Fibroblast of skin of right biceps (primary cell): ENCODE measurements at places on chromosomes 16 and 17.

- DNase-seq: peak; percentile 91
These were observed 31.1 kb downstream of the PPM1E start for GRCh38 chr17:58786586-58787295.

- no peak for DNase-seq
These were observed 281.4 kb downstream of the BCAS3 start for GRCh38 chr17:60959011-60959410.

DNA sequence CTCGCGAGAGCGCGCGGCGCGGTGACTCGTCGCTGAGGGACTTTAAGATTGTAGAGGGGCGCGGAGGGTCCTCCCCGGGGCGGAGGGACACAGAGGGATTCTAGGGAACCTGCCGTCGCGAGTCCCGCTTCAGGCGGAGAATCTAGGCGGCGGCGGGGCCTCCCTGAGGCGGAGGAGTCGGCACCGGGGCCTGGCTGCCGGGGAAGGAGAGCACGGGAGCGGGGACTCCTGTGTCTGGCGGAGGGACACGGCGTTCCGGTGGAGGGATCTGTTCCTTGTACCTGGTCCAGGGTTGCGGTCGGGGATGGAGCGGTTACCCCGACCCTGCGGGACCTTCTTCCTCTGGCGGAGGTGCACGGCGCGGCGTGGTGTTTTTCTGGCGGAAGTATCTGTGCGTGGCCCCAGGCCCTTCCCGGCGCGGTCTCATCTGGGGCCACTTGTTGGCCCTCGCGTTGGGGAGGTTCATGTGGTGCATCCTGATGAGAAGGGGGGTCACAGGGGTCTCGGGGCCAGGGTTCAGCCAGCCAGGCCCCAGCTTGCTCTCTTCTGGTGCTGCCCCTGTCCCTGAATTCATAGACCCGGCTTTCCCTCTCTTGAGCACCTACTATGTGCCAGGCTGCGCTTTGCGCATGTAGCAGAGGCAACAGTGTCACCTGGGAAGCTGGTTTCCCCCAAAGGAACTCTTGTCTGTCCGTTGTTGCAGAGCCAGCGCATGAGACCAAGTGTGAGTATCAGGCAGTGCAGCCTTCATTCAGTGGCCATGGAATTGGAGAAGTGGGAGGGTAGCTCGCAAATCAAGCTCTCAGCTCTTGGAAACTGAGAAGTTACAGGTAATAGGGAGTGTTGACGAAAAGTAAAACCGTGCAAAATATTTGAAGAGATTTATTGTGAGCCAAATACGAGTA lies 563 bp upstream of the ZKSCAN2 start:
- peak; percentile 92 for DNase-seq

- no peak for DNase-seq
These were observed 244.8 kb downstream of the NTN1 start for GRCh38 chr17:9266031-9266680.

- DNase-seq: no peak
These were observed 5.9 kb downstream of the FAHD1 start for GRCh38 chr16:1832838-1833454.

- DNase-seq: no peak
These were observed 24.8 kb downstream of the SLFN12 start for GRCh38 chr17:35407531-35407930.

DNA sequence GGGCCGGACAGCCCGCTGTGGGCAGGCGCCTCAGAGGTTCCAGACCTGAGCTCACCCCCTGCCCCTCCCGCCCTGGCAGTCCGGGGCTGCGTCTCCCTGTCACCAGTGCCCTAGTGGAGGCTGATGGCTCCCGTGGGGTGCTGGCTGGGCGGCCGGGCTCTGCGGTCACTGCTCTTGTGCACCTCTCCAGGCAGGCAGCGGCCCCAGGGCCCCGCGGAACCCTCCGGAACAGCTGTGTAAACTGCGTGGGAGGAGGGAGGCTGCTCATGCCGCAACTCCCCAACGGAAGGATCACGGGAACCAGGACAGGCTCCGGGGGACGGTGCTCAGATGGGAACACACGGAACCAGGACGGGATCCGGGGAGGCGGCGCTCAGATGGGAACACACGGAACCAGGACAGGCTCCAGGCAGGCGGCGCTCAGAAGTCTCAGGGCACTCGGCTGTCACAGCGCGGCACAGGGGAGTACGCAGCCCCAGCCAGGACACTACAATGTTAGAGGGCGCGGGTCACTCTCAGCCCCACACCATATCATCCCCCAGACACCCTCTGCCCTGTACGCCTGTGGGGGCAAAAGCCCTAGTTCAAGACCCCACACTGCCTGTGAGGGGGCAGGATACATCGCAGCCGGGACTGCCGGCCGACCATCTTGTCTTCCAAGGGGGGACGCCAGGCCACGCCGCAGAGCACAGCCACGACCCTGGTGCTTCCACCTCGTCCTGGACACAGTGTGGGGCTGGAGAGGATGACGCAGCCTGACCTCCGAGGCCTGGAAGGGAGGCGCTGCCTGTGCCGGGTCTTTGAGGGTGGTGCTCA lies 74.0 kb upstream of the GNG13 start:
- no peak for DNase-seq

DNA sequence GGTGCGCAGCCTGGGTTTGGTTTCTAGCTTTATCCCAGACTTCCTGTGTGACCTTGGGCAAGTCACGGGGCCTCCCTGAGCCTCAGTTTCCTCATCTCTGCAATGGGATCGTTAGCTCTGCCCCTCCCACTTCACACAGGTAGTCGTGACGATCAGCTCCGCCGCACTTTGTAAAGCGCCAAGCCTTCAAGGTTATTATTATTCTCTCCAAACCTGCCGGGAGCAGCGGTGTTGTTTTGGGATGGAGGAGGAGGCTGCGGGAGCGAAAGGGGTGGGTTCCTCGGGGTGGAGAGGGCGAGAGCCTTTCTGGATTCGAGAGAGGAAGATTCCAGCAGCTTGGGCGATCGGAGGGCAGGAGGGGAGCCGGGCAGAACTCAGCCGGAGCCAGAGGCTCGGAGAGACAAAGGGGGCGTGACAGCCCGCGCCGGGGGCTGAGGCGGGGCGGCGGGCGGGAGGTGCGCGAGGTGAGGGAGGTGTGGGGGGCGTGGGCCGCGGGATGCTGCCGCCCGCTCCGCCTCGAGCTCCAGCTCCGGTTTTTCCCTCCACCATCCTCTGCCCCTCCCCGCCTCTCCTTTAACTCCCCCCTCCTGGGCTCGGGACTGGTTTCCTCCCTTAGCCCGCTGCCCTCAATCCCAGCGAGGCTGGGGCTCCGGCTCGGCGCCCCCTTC lies at the start of gene EFNB3:
TSS of gene EFNB3 (plus strand) at position 602 of the 668 bp plus-strand sequence. CDS start 397 bp downstream, outside the sequence.
- DNase-seq: peak; percentile 63

DNA sequence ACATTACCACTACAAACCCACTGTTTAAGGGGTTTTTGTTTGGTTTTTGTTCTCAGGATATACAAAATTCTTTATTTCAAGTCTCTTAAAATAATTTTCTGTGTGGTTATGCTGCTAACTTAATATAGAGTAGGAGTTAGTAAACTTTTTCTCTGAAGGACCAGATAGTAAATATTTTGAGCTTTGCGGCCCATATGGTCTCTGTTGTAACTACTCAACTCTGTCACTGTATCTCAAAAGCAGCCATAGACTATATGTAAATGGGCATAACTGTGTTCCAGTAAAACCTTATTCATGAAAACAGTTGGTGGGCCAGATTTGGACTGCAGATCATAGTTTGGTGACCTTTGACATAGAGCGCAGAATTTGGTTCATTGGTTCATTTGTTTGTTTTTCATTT lies 7.2 kb downstream of the TANGO6 start:
- DNase-seq: no peak

- no peak for DNase-seq
These were observed 19.5 kb upstream of the RNF43 start for GRCh38 chr17:58436805-58437239.

- no peak for DNase-seq
These were observed 143.4 kb upstream of the CDC42EP4 start for GRCh38 chr17:73455050-73455687.

- no peak for DNase-seq
These were observed 12.3 kb upstream of the ABCC12 start for GRCh38 chr16:48168075-48168474.

DNA sequence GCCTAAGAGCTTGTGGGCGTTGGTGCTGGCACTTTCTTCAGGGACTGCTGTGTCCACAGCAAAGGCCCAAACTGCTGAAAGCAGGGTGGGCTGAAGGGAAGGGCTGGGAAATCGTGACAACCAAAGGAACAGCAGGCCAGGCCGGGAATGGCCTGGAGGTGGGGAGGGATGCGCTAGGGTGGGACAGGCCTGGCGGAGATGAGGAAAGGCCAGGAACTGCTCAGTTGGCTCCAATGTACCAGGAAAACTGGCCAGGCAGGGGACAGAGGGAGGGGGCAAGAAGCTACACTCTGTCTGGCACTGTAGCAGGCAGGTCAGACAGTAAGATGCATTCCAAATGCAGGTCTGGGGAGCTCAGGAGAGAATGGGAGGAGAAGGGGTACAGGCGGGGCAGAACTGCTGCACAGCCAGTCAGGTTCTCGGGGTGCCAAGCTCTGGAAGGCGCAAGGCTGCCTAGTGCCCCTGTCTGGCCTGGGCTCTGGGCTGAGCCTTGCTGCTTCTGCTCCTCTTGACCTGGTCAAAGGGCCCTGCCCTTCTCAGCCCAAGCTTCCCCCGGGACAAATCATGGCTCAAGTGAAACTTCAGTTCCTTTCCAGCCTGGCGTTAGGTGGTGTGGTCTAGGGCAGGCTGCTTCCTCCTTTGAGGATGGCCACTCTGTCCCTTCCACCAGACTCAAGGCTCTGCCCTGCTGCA lies 7.3 kb downstream of the PNMT start:
- no peak for DNase-seq

DNA sequence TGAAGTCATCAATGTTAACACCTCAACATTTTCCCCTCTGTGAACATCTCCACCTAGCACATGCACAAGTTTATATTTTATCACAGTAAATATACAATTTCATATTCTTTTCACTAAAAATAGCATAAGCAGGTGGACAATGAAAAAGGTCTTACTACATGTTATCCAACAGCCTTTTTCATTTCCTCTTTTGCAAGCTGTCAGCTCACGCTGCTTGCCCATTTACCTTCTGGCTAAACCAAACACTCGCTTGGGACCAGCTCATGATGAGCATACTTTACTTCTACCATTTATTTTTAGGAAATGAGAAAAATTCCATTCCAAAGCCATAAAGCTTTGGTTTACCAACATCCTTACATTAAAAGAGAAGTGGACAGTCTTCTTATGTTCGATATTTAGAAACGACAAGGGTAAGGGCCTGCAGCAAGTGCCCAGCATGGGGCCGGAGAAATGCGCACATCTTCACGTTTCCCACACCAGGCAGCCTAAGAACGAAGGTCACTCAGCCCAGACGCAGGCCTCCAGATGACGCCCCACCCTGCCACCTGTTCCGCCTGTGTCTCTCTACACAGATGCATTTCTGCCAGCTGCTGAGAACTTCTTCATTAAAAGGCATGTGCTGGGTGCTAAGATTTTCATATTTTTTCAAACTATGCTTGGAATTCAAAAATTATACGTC lies 13.9 kb downstream of the SNN start:
- no peak for DNase-seq

DNA sequence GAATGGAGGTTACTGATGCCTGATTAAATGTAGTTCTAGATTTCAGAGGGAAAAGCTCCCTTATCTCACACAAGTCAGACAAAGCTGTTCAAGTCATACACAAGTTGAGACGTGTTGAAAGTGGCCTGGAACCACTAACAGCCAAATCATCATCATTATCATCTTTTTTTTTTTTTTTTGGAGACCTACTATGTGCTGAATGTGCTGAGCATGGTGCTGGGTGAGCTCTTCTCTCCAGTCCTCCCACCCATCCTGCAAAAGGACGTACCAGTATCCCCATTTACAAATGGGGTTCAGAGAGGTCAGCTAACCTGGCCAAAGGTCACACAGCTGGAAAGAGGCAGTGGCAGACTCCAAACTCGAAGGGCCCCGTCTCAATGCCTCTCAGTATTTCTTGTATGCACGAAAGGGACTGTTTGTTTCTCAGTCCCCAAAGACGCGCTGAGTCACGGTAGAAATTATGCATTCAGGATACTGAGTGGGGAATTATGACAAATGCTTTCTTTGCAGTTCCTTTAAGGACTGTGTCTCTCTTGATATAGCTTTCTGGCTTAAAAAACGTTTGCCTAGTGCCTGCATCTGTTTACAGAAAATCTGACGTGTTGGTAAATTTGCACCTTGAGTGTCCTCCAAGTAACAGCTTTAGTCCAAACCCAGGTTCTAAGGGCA lies 235.5 kb downstream of the XYLT1 start:
- DNase-seq: peak; percentile 32

- no peak for DNase-seq
These were observed 10.1 kb upstream of the PCTP start for GRCh38 chr17:55740511-55741355.

GRCh38 chr16:2898831-2899563 lies 12.7 kb upstream of the FLYWCH1 start:
- DNase-seq: no peak

DNA sequence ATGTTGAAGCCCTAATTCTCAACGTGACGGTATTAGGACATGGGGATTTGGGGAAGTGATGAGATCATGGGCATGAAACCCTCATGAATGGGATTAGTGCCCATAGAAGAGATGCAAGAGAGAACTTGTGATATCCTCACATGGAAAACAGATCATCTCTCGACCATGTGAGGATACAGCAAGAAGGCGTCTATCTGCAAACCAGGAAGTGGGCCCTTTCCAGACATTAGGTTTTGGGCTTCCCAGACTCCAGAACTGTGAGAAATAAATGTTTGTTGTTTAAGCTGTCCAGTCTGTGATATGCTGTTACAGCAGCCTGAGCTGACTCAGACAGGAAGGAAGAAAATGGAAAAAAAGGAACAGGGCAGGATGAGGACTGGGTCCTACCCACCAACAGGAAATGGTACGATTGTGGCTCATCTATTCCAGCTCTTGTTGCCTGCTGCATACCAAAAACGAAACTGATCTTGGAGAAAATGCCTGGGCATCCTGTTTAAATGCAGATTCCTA lies 21.9 kb upstream of the SSTR2 start:
- DNase-seq: peak; percentile 56

DNA sequence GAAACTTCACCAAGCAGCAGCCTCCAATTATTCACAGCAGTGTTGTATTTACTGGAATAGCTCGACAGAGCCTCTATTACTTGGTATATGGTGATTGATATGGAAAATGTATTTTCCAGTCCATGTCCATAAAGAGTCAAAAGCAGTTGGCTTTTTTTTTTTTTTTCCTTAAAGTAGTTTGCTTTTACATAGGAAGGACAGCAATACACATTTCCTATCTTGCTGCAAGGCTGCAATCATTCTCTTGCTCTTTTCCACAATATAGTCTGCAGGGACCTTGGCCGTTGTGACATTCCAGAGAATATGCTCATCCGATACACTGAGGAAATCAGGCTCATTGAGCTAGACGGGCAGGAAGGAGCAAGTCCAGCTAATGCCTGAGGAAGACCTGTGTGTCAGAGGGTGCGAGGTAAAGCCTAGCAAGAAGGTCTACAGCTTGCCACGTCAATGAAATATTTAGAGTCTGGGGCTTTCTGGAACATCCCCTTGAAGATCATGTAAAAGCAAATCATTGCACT lies 131.1 kb downstream of the ENGASE start:
- DNase-seq: peak; percentile 49

GRCh38 chr17:40122136-40122998 lies 596 bp downstream of the MSL1 start:
- peak; percentile 55 for DNase-seq

DNA sequence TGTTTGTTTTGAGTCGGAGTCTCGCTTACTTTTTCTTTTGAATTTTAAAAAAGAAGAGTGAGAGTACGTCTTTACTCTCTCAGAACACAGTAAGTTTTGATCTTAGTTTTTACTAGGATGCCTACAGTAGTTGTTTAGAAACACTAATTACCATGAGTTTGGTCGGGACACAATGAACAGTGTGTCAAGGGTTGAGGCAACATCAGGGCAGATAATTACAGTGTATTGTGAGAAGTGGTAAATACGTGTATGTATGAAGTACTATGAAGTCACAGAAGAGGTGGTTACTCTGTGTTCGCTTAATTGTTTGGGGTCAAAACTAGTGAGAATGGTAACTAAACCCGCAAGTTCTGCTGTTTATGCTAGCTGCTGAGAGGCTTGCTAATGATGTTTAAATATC lies 18.2 kb downstream of the PAFAH1B1 start:
- no peak for DNase-seq
